SIG-M5 (cell line): ENCODE measurements at places on chromosomes 2 and 18.

DNA sequence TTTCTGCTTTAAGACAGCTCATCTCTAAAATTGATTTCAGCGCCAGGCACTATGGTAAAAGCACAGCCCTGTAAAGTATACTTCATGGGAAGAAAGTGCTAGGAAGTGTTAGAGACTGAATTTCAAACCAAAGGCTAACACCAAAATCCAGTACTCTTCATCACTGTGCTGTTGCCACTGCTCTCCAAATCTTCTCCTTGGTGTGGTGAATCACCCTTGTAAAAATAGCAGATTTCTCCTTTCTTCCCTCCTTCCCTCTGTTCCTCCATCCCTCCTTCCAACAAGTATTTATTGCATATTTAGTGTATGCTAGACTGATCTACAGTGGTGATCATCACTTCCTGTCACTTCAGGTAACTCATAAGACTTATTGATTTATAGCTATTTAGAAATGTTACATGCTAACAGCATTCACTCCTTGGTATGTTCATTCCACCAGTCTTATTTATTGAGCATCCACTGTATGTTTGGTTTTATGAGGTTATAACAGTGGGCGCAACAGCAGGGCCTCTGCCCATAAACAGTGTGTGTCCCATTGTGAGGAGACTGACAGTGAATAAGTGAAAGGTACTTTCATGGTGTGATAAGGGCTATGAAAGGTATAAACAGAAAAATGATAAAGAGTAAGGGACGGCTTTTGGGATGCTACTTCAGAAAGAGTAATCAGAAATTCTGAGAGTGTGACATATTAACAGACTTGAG lies 20.0 kb downstream of the KDM3A start:
- no peak for DNase-seq

GRCh38 chr2:120543899-120544298 lies 191.8 kb upstream of the GLI2 start:
- no peak for DNase-seq

DNA sequence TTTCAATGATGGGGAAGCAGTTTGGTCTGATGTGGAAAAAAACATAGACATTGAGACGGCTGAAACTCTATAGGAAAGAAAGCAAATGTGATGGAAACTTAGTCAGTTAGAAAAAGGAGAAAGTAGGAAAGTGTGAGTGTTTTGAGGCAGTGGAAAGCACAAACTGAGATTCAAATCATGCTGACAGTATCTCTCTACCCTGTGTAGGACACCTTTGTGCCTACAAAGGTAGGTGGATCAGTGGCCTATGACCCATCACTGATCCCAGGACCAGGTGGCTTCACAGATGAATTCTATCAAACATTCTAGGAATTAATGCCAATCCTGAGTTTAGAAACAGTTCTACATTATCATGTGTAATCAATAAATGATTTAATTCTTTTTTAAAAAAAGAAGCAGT lies 57.1 kb downstream of the CD226 start:
- no peak for DNase-seq

GRCh38 chr2:158969162-158969714 lies 798 bp downstream of the TANC1 start:
- no peak for DNase-seq

DNA sequence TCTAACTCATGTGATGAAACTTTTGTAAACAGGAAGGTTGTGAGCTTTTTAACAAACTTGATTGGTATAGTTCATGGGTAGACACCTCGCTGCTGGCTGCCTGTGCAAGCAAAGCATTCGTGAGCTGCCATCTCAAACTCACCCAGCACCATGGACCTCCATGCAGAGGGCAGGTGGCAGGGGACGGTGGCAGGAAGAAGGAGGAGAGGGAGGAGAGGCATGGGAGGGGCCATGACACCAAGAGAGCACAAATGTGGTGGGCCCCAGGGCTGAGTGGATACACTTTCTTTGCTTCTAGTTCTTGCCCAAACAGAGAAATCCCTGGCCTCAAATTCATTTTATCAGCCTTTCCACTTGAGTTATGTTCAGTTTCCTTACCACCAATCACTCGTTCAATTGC lies 29.1 kb downstream of the AFG3L2 start:
- DNase-seq, result no peak

DNA sequence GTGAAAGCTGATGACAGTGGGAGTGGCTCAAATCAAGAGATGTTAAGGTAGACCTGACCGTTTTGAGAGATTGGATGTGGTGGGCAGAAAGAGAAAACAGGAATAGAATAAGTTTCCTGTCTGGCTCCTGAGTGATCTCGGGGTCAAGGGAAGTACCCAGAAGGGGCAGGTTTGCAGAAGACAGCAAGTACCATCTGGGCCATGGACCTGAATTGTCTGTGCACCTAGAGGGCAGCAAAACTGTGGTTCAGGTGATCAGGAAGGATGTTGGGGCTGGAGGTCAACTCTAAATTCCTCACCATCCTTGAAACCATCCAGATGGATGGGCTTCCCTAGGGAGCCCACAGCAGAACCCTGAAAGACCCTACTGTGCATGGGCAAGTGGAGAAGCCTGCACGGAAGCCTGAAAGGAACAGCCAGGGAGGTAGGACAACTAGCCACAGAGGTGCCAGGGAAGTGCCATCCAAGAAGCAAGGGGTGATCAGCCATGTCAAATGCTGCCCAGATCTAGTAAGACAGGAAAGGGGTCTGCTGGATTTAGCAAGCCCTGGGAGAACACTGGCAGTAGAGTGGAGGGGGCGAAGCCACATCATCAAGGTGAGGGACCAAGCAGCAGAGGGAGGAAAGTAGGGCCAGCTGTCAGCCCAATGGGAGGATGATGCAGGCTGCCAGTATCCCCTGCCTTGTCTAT lies 8.0 kb downstream of the TEX261 start:
- DNase-seq, result no peak

GRCh38 chr2:166610180-166610912 lies 116.3 kb upstream of the SCN7A start:
- DNase-seq, result no peak

DNA sequence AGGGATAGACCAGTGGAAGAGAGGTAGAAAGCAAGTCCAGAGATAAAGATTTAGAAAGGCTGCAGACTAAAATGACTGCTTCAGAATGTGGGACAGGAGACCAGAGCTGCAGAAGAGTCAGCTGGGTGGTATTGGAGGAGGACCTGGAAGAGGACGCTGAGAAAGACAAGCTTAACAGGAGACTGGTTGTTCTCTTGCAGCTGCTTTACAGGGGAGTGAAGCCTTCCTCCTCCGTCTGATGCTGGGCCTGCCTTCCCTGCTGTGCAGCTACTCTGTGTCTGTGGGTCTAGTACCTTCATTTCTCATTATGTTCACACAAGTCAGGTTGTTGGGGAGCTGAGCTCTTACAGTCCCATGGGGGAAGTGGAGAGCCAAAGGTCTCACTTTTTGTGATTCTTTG lies 35.7 kb downstream of the SPATS2L start:
- DNase-seq, result no peak

GRCh38 chr2:38598200-38598990 lies 4.3 kb downstream of the HNRNPLL start:
- DNase-seq, result no peak

DNA sequence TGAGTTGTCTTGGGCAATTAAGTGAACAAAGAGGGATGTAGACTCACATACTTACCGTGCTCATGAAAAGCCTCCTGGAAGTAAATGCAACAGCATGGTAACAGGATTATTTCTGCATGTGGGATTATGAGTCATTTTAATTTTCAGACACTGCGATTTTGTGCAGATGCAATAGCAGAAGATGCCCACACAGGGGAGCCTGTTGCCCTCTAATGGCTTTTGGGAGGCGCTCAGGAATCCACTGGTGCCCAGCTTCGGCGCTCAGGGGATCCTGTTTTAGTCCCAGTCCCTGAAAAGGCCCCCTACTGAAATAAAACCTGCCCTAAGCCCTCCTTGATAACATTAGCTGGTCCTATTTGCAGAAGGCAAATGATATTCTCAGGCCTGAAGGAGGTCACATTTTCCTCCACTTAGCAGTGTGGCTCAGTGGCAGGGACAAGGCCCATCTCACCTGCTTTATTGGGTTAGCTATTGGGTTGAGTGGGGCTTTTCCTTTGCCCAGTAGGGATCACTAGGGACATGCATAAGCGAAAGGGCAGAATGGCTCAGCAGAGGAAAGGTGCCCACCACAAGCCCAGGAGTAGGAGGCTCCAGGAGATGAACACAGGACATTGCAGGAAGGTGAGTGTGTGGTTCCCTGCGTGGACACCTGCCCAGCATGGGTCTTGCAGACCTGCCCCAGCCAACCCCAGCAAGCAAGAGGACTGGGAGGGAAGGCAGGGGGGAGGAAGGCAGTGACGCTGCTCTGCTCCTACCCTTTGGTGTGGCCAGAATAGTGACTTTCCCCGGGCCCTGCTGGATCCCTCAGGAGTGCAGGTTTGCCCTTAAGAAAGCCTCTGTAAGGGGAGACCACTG lies 26.5 kb upstream of the KCNS3 start:
- DNase-seq, result no peak

DNA sequence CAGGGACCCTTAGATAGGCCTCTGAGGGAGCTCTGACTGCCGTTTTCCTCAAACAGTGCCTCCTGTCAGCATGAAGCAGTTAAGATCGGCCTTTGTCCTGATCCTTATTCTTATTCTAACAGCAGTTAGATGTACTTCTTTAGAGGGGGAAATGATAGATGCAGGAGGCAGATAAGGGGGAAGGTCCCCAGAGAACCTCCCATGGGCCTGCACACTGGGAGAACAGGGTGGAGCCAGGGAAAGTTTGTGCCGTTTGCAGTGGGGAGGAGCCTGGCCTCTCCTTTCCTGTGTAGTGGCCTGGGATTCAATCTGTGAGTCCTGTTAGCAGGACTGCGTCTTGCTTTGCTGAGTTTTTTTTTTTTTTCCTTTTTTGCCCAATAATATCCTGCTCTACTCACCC lies 7.9 kb upstream of the INPP4A start:
- no peak for DNase-seq

DNA sequence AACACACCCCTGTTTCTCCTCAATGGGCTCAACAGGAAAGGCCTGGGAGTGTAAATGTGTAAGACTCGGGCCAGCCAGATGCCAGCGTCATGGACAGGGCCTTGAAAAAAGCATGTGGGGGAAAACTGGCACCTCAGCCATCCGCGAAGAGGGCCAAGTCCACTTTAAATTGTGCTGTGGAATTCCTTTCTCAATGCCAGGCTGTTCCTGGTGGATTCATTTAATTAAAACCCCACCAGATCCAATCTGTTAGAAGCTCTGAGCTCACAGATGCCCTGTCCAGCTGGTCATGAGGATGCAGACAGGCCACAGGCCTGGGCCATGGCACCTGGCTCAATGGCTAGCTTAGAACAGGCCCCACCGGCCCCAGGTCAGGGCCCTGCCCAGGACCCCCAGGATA lies 24.8 kb downstream of the KCNK3 start:
- no peak for DNase-seq

GRCh38 chr18:7608781-7609201 lies 41.7 kb downstream of the PTPRM start:
- no peak for DNase-seq

- DNase-seq, result no peak
Measured at GRCh38 chr2:88613921-88614320, 13.3 kb downstream of the EIF2AK3 start.

DNA sequence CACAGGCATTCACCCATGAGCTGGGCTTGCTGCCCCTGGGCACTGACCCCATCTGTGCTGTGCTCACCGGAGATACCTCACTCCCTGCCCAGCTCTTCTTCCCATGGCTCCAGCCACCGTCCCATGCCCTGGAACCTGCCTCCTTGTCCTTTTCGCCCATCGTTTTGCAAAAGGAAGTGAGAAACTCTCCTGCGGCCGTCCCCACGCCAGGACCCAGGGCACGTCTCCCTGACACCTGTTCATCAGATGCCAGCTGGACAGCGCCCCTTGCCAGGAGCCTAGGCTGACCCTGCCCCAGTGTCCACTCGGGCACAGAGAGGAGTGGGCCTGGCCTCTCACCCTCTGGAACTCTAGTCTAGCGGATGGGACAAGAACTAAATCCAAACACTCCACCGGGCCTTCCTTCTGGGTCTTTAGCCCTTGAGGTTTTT lies 238.6 kb downstream of the SEPTIN10 start:
- no peak for DNase-seq

- no peak for DNase-seq
Measured at GRCh38 chr2:223941579-223942277, 3.4 kb downstream of the WDFY1 start.

GRCh38 chr2:3498783-3499394 lies 20.4 kb downstream of the ADI1 start:
- DNase-seq, result no peak

DNA sequence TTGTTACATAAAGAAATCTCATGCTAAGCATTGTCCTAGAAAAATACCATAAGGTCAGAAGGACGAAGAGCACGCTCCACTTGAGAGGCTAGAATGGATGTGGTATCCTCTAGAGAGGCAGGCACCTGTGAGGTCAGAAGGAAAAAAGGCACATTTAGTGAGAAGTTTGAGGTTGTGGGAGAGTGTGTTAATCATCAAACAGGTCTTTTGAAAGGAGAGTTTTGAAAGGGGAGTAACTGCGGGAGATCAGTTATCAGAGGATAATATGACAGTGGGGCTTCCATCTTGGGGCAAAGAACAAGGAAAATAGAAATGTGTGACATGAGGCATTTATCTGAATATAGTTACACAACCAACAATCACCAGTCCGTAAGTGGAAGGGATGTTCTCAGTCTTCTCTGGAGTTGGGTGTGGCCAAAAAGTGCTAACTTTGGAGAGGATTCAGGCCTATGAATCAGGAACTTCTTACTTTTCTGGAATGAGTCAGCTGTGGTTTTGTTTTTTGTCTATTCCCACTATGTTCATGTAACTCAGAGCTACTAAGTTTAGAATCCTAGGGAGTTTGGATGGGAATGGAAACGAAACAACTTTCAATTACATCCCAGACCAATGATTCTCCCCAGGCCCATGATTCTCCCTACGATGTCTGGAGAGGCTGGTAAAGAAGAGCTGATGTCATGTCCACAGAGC lies 451.4 kb upstream of the ST6GAL2 start:
- DNase-seq, result no peak
